Activated naive CD4-positive, alpha-beta T cell treated with anti-CD3 and anti-CD28 coated beads, Interleukin-2, amount 10 ng/mL, durations not matched to agents 5 hours and 36 hours (primary cell): ENCODE measurements at places on chromosomes 1 and 21. TPM values are rescaled to one million over a fixed set of nuclear protein-coding genes. Genes with fewer than 3 reads are reported as not detected.

The GBP2 gene
- 299 TPM for total RNA-seq

The C1orf226 gene
- not detected for total RNA-seq

The ESRRG gene
- not detected for total RNA-seq

The TTLL7 gene
- total RNA-seq, result 1.1 TPM

The ACTN2 gene
- total RNA-seq, result not detected

The EPHA10 gene
- total RNA-seq, result not detected

The SPRR2A gene
- total RNA-seq, result not detected

The TLR5 gene
- 0.35 TPM for total RNA-seq

The F5 gene
- 9.3 TPM for total RNA-seq

The TSSK3 gene
- total RNA-seq, result 1.5 TPM

The S100A12 gene
- not detected for total RNA-seq

The LYPD8 gene
- not detected for total RNA-seq

The ERICH3 gene
- total RNA-seq, result not detected

The CA14 gene
- total RNA-seq, result not detected

The LCE1B gene
- not detected for total RNA-seq

The SPRR2F gene
- total RNA-seq, result not detected

The GPR153 gene
- total RNA-seq, result 1.2 TPM

The HFM1 gene
- not detected for total RNA-seq

The APCS gene
- total RNA-seq, result not detected

The OR2G6 gene
- total RNA-seq, result not detected
